ENCODE measurements at places on chromosomes 13 and 19. TPM values are rescaled to one million over a fixed set of nuclear protein-coding genes. Genes with fewer than 3 reads are reported as not detected.

OR7A5 gene
- total RNA-seq, result not detected

KLK3 gene
- not detected for total RNA-seq

EDNRB gene
- not detected for total RNA-seq

ZNF154 gene
- total RNA-seq, result 4.7 TPM

VSTM1 gene
- total RNA-seq, result not detected

FPR1 gene
- total RNA-seq, result under 0.01 TPM

ERICH4 gene
- total RNA-seq, result not detected

CEACAM3 gene
- not detected for total RNA-seq

DPF1 gene
- under 0.01 TPM for total RNA-seq

PPM1N gene
- 1.4 TPM for total RNA-seq

IGFL1 gene
- total RNA-seq, result under 0.01 TPM

KCNC3 gene
- total RNA-seq, result 0.36 TPM

ABHD13 gene
- total RNA-seq, result 8.2 TPM

ZNF492 gene
- total RNA-seq, result under 0.01 TPM

INSR gene
- total RNA-seq, result 29.2 TPM

TMEM86B gene
- total RNA-seq, result 0.68 TPM

ZFP30 gene
- 17.1 TPM for total RNA-seq

B3GNT3 gene
- total RNA-seq, result 9.1 TPM

TPTE2 gene
- not detected for total RNA-seq

All from nasal cavity respiratory epithelium epithelial cell of viscerocranial mucosa (primary cell).